ENCODE measurements at places on chromosomes 16 and 17. TPM values are rescaled to one million over a fixed set of nuclear protein-coding genes. Genes with fewer than 3 reads are reported as not detected.

The SCGB1C2 gene
- total RNA-seq: not detected

The SRL gene
- total RNA-seq: not detected

The ADGRG3 gene
- total RNA-seq: 0.13 TPM

The HES7 gene
- 0.13 TPM for total RNA-seq

The HOXB4 gene
- total RNA-seq: not detected

The ASPHD1 gene
- 2.4 TPM for total RNA-seq

The C17orf107 gene
- total RNA-seq: 8.3 TPM

The OR1F1 gene
- total RNA-seq: not detected

The MSLN gene
- 2.6 TPM for total RNA-seq

The AANAT gene
- not detected for total RNA-seq

The SNX20 gene
- total RNA-seq: not detected

The ERN1 gene
- total RNA-seq: 22.1 TPM

The FOXC2 gene
- not detected for total RNA-seq

The SCARF1 gene
- total RNA-seq: 0.53 TPM

The FBXO31 gene
- 22.9 TPM for total RNA-seq

The PIPOX gene
- 0.26 TPM for total RNA-seq

The NPIPA5 gene
- 0.38 TPM for total RNA-seq

The KRTAP4-4 gene
- total RNA-seq: not detected

The NPB gene
- 0.26 TPM for total RNA-seq

The HCRT gene
- total RNA-seq: not detected

The EPOP gene
- 2.4 TPM for total RNA-seq

The PIMREG gene
- 0.13 TPM for total RNA-seq

The CHST5 gene
- total RNA-seq: not detected

The ARHGDIG gene
- 0.51 TPM for total RNA-seq

The SKAP1 gene
- not detected for total RNA-seq

The KIFC3 gene
- 35.8 TPM for total RNA-seq

The KCNJ18 gene
- not detected for total RNA-seq

The GJD3 gene
- 0.53 TPM for total RNA-seq

The C17orf67 gene
- 0.64 TPM for total RNA-seq

The SGSH gene
- 9.6 TPM for total RNA-seq

The MT1H gene
- total RNA-seq: not detected

The TADA2A gene
- 15.8 TPM for total RNA-seq

The COX6A2 gene
- not detected for total RNA-seq

Data from bronchial epithelial cell (primary cell).